ENCODE measurements at places on chromosomes 7 and 10.

GRCh38 chr7:17460001-17460400, 161.5 kb downstream of the AHR start:
- DNase-seq: no peak

DNA sequence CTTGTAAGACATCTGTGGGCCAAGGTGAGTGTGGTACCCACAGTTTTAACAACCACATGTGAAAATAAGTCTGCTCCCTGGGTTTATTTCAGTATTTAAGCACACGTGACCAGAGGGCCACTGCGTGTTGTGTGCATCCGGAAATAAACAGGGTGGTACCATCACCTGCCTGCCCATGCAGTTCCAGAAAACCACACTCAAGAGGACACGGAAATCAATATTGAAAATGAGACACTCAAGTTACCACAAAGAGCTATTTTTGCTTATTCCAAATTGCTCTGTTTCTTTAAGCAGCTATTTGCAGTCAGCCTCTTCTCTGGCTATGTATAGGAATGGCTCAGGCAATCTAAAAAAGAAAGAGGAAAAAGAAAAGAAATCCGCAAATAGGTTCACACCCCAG, 71.8 kb upstream of the LOXL4 start:
- peak; percentile 27 for DNase-seq

DNA sequence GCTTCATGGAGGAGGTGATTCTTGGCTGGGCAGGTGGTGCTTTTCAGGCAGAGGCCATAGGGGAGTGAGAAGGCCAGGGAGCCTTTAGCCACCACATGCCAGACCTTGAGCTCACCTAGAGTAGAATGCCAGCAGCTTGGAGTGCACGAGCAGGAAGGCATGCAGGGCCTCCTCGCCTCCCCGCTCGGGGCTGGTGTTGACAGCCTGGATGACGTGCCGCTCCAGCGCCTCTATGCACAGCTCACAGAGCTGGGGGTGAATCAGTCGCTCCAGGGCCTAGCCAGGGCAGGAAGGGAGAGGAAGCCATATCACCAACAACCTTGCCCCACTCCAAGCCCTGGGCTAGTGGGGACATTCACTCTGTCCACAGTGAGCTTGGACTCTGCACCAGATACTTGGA, 15.7 kb downstream of the HPS1 start:
- no peak for DNase-seq

GRCh38 chr10:124516181-124516580, 54.6 kb downstream of the LHPP start:
- DNase-seq: no peak

DNA sequence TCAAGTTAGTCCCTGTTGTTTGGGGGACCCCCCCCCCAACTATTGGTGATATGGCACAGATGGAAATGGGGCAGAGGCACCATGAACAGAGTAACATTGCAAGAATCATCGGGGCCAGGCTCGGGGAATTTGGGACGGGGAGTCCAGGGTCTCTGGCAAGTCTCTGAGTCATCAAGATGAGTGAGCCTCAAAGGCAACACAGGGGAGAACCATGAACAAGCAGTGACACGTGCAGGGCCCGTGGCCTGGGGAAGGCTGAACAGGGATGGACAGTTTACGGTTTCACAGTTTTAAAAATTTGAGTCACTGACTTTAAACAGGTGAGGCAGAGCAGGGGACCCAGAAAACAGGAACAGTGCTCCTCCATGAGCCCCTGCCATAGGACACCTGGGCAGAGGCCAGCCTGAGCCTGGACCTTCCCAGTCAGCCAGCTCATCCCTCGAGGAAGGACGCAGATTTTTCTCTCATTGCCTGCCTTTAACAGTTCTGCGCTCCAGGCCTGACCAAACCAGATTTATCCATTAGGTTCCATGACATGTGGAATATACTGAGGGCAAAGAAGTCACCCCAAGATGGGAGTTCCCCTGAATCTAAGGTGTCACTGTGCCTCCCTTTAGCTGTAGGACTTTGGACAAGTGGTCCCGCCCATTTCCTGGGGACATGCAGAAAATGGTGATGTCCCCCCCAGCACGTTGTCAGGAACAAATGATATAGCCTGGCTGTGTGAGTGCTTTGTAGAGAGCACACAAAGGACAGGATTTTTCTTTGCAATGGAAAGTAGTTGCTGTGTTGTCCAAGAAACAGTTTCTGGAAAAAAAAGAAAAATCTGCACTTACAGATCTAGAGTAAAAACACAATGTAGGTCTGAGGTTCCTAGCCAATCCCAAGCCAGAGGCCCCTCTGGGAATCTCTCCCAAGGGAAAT, 23.8 kb downstream of the CHST15 start:
- no peak for DNase-seq

DNA sequence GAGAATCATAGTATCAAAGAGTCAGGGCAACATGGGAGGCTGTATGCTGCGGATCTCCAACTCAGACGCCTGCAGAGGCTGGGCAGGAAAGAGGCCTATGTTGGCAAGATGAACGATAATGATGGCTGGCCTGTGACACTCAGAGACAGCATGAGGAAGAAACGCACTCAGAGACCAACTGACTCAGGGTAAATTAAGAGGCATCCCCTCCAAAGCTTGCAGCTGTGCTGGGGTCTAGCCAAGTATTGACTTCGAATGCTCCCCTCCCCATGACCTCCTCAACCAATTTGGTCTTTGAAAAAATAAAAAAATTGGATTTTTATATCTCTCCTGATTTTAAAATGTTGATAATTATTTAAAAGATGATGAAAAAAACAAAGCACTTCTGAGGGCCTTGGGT, 718.9 kb downstream of the GRID1 start:
- no peak for DNase-seq

DNA sequence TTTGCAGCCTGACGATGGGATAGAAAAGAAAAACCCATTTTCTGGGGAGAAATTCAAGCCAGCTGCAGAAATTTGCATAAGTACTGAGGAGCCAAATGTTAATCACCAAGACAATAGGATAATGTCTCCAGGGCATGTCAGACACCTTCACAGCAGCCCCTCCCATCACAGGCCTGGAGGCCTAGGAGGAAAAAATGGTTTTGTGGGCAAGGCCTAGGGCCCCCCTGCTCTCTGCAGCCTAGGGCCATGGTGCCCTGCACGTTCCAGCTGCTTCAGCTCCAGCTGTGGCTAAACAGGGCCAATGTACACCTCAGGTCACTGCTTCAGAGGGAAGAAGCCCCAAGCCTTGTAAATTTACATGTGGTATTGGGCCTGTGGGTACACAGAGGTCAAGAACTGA, 158.2 kb downstream of the VWC2 start:
- no peak for DNase-seq

GRCh38 chr7:129530795-129531391, 28.6 kb downstream of the SMKR1 start:
- no peak for DNase-seq

GRCh38 chr7:92762851-92763250, 73.5 kb downstream of the CDK6 start:
- DNase-seq: no peak

DNA sequence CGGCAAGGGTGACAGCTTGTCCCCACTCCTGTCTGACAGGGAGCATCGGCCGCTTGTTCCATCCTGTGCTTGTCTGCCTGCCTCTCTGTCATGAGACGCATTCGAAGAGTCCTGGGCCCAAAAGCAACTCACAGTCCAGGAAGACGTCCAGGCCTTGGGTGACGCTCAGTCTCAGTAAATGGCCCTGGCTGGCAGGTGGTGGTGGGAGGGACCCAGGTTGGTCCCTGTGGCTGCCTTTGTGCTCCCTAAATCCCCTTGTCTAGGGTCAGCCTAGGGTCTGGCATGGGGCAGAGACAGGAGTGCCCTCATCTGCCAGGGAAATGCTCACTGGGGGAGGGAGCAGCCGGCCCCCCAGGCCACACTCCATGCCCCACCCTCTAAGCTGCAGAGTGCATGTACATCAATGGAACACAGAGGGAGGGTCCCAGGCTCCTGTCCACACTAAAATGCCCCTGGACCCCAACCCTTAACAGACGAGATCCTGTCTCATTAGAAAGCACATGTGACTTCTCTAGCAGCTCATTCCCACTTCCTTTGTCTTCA, 295.2 kb upstream of the ZNF32 start:
- DNase-seq: no peak

DNA sequence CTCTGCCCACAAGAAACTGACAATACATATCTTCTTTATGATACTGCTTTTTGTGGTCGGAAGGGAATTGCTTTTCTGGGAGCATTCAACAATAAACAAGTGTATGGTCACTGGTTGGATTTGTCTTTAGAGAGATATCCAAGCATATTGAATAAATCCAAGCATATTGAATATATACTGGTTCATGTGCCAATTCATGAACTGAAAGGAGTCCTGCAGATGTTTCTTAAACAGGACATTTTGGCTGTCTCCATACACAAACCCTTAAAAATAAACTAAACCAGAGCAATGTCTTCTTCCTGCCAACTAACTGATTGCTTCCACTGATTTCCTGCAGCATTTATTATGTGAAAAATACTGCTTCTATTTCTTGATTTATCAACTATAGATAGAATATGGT, 173.9 kb downstream of the FOXP2 start:
- DNase-seq: no peak

- no peak for DNase-seq
Measured at GRCh38 chr10:35765996-35766395, 123.9 kb upstream of the FZD8 start.

DNA sequence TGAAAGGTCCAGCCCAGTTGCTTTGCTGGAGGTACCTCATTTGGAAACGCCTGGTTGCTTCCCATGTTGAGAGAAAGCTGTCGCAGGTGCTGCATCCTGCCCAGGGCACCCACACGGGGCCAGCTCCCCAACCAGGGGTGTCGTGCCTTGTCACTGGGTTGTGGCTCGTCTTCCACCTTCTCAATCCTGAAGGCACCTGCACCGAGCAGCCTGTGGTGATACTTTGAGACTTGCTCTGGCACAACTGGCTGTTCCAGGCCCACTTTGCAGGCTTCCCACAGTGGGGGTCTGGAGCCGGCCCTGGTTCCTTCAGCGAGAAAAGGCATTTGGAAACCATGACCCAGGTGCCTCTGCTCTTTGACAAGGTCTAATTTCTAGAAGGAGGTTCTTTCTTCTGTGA, 197.3 kb upstream of the PPP2R2D start:
- DNase-seq: no peak

GRCh38 chr7:71780282-71780681, 631.9 kb downstream of the CALN1 start:
- DNase-seq: no peak

DNA sequence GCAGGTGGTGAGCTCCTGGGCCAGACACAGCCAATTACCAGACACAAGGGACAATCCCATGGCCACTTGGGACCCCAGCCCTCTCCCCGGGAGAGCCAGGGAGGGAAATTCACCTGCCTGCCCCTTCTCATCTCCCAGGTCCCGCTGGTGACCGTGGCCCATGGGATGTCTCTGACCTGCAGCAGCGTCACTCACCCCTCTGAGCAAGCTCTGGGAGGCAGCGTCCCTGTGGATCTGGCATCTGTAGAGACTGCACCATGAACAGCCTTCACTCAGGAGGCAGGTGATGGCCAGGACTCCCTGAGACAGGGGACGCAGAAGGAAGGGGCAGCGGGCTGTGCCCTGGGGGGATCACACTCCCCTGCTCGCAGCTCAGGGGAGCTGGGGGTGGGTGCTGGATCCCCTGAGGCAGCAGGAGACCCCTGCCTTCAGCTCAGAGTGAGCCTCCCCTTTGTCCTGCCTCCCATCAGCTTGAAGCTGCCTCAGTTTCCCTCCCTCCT, 90.8 kb downstream of the FOXL3 start:
- DNase-seq: no peak

DNA sequence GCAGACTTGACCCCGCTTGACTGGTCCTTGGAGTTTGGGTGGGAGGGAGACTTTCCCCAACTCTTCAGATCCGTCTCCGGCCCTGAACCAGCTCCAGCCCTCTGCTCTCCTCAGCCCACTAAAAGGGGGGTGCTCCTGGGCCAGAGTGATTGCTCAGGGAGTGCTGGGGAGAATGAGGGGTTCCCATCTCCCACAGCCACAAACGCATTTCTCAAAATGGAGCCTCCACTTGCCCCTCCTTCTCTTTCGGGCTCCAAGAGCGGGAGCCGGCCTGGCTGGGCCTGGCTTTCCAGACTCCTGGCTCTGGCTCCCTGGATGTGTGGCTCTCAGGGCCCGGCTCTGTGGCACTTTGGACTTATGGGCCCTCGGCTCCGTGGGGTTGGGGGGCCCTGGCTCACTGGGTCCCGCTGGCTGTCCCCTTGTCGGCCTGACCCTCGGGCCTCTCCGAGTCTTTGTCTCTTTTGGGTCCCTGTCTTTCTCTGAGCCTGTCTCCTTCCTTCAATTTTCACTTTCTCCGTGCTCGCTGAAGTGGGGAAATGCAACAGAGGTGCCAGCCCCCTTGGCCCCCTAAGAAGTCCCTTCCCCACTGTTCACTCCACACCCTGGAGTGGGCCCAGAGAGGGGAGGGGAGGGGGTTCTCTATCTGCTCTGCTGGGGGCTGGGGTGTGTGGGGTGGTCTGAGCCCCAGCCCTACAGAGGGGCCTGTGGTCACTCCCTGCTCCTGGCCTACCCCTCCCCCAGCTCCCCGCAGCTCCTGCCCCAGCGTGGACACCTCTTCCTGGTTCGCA, 713 bp downstream of the LZTS2 start:
- no peak for DNase-seq

GRCh38 chr7:106448992-106449859, 164.4 kb upstream of the NAMPT start:
- no peak for DNase-seq

GRCh38 chr10:1057106-1057657, 997 bp downstream of the WDR37 start:
- DNase-seq: peak; percentile 58

DNA sequence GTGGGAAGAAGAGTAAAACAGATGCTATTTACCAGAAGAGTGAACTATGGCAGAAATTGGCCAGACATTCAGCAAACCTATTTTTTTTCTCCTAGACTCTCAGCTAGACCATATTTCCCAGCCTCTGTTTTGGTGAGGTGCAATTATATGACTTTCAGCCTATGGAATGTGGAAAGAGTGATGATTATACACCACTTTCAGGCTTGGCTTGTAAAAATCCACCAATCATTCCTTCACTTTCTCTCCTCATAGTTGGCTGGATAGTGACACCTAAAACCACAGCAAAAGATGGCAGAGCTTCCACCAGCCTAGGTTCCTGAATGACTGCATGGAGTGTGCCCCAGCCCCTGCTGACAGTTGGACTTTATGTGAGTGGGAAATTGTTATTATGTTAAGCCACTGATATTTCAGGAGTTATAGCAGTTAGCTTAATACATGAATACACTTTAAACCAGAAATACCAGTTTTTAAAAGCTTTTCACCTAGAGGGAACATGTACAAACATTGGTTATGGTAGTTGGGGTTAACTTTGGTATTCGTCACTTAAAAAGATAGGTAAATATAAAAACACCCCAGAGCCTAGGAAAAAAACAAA, 19.1 kb upstream of the TNKS2 start:
- no peak for DNase-seq

- no peak for DNase-seq
Measured at GRCh38 chr7:34491899-34492298, 166.1 kb upstream of the NPSR1 start.

Data from NAMALWA (cell line).